ENCODE measurements at places on chromosomes 1 and 21.

GRCh38 chr1:248906753-248907661 is 972 bp downstream of the PGBD2 start:
- no peak for DNase-seq

DNA sequence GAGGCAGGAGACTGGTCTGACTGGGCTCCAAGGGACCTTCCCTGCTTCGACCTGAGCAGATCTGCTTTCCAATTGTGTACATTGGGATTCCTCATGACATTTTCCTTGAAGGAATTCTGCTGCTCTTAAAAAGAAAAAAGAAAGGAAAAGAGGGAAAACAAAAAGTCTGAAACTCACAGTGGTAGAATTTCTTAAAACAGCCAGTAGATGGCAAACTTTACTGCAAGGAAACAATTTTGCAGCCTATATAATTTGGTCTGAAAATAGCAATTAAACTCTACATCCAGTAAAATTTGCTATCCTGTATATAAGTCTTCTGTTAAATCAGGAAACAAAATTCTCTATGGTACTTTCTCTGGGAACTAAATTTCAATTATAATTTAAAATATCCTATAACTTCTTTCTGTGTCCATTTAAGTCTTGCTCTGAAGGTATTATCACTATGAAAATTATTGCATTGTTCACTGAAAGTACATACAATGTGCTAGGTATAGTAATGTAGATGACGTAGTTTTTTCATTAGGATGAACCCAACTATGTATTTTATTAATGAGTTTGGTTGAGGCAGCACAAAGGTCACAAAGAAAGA is 59.8 kb downstream of the CRB1 start:
- DNase-seq, result no peak

GRCh38 chr1:103109311-103109920 is 1.1 kb upstream of the COL11A1 start:
- DNase-seq, result peak; percentile 14

- DNase-seq, result no peak
Observed at GRCh38 chr1:170959385-170959784, 24.1 kb downstream of the MROH9 start.

DNA sequence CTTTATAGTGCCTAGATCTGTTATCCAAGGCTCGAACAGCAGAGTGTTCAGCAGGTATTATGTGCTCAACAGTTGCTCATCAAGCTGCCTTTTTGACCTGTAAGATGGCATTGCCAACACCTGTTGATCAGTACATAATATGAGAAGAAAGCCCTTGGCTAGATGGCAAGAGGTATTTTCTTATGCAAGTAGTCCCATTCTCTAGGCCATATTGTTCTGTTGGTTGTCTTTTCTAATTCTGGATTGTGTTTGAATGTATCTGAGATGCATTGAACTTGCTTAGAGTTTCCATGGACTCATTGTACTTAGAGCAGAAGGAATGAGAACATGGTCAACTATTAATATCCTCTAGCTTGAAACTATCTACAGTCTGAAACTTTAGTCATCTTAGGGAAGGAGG is 57.4 kb downstream of the LRRC8D start:
- DNase-seq, result no peak

GRCh38 chr1:154400381-154400801 is 4.8 kb upstream of the IL6R start:
- DNase-seq, result no peak

DNA sequence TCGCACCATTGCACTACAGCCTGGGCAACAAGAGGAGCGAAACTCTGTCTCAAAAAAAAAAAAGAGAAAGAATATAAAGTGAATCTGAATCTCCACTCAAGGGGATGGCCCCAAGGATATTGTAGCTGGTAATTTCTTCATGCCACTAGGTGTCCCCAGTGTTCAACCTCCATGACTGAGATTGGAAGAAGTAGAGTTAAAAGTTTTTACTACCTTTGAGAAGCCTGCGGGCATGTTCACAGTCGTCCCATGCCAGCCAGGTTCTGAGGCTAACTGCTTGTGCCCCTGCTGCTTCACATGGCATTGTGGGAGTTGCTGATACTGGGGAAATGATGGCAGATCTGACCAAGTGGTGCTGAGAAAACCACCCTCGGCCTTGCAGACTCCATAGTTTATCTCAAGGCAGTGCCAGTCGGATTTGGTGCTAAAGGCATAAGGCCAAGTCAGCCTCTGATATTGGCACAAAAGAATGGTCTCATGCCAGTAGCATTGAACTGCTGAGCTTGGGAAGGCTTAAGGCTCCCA is 10.8 kb upstream of the SHISA4 start:
- no peak for DNase-seq

GRCh38 chr1:160309185-160309557 is 24.2 kb upstream of the PEX19 start:
- no peak for DNase-seq

GRCh38 chr1:66397192-66397591 is 136.8 kb upstream of the SGIP1 start:
- DNase-seq, result no peak

- no peak for DNase-seq
Observed at GRCh38 chr1:41468122-41468762, 16.2 kb downstream of the EDN2 start.

- DNase-seq, result no peak
Observed at GRCh38 chr1:159993911-159994310, 37.9 kb downstream of the PIGM start.

DNA sequence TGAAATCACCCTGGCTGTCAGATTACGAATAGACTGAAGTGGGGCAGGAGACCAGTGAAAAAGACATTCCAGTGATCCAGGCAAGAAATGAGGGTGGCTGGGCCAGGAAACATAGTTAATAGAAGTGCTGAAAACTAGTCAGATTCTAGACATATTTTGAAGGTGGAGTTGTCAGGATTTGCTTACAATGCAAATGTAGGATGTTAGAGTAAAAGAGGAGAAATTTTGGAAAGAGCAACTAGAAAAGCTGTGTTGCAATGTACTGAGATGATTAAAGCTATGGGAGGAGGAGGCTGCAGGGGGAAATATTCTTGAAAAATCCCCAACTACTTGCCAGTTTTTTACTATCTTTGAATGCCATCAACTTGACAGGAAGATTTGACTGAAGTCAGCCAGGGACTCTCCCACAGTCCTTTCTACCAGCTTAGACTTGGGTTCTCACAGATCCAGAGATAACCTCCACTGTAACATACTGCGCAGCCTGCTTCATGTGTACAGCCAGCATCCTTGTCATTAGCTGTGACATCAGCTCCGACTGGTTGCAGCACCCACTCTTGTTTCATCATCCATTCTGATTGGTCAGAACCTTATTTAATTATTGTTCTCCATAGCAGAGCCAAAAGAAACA is 109.7 kb downstream of the TSEN15 start:
- DNase-seq, result no peak

DNA sequence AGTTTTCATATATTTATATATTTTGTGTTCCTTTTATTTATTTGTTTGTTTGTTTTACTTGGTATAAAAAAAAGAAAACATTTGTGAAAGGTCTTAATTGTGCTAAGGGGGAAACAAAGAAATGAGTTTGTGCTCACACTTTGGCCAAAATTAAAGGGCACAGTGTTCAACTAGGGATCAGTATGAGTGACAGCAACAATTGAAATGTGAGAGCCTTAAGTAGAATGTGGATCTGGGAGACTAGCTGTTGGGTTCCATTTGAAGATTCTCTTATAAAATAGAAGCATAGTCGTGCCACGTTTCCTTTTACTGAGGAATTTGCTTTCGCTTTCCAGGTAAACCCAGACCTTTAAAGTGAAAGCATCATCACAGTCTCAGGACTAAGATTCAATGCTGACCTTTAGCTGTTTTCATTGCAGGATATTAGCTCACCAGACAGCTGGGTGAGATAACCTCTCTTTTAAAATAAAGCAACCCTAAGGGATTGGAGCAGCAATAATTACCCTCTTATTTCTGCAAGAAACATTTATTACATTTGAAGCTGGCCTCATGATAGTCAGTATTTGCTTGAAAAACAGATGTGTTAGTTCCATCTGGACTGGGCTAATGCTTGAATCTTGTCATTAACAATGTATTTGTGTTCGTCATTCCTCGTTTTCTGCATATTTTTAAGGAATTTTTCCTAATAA is 37.1 kb upstream of the CD55 start:
- DNase-seq, result no peak

GRCh38 chr1:109996476-109996875 is 11.9 kb downstream of the AHCYL1 start:
- DNase-seq, result no peak

GRCh38 chr1:178382372-178382771 is 114.4 kb downstream of the CLEC20A start:
- no peak for DNase-seq

DNA sequence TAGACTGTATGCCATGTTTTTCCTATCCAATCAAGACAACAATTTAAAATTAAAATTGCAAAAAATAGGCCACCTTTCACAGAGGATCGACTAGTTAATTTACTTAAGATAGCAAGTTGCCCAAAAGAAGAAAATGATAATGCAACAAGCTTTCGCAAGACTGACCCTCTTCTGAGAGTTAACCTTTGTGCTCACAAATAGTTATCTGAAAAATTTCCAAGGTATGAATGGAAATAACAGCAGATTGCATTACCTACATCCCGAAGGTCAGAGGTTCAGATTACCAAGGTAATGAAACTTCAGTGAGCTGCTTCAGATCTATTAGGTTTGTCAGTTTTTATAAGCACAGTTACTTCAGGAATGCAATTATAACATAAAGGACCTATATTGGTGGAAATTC is 298.0 kb downstream of the KCTD3 start:
- no peak for DNase-seq

GRCh38 chr1:32733582-32734321 is 31.2 kb upstream of the SYNC start:
- no peak for DNase-seq

GRCh38 chr1:165403835-165404482 is 41.0 kb downstream of the RXRG start:
- DNase-seq, result no peak

DNA sequence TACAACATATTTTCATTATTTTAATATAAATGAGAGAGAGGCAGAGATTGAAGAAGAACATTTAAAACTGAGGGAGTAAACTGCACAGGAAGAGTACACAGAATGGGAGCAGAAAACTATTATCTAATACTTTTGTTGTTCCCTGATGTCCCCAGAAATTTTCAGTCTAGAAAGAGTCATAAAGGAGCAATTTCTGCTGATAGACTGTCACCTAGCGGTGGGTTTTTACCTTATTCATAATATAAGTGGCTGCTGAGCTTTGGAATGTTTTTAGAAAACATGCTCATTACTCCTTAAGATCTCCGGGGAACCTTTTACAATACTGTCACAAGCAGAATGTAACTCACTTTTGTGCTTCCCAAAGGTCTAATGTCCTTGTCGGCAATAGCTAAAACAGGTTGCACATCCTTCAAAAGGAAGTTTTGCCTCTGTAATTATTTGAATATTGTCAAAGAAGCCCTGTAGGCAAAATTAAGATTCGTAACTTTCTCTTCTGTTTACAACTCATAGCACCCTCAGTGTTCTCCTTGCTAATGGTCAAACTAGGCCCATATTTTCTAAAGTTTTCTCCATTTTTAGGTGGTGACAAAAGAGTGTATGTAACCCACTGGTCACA is 4.9 kb upstream of the NPL start:
- DNase-seq, result no peak

- DNase-seq, result peak; percentile 8
Observed at GRCh38 chr1:212981025-212981495, 30.7 kb downstream of the VASH2 start.

- no peak for DNase-seq
Observed at GRCh38 chr21:39137248-39138178, 45.7 kb downstream of the PSMG1 start.

GRCh38 chr1:164519426-164519825 is 39.6 kb upstream of the PBX1 start:
- no peak for DNase-seq

Measured in posterior cingulate gyrus (tissue), 11 donors.